ENCODE measurements at places on chromosomes 12 and 14. TPM values are rescaled to one million over a fixed set of nuclear protein-coding genes. Genes with fewer than 3 reads are reported as not detected.

- H3K36me3 ChIP-seq: no peaks in the 10 kb centered on the region
- H3K27me3 ChIP-seq: no peaks in the 10 kb centered on the region
- H3K4me1 ChIP-seq: no peaks in the 10 kb centered on the region
- DNase-seq: no peak
Observed at GRCh38 chr12:83318386-83319098, 631.8 kb downstream of the TMTC2 start.

- no peak overlapping the region for H3K27ac ChIP-seq
- no peak overlapping the region for H3K4me3 ChIP-seq
- peaks cover 52% of the 10 kb centered on the region for H3K4me1 ChIP-seq
- DNase-seq: no peak
Observed at GRCh38 chr14:80927083-80927989, 14.2 kb downstream of the CEP128 start.

DNA sequence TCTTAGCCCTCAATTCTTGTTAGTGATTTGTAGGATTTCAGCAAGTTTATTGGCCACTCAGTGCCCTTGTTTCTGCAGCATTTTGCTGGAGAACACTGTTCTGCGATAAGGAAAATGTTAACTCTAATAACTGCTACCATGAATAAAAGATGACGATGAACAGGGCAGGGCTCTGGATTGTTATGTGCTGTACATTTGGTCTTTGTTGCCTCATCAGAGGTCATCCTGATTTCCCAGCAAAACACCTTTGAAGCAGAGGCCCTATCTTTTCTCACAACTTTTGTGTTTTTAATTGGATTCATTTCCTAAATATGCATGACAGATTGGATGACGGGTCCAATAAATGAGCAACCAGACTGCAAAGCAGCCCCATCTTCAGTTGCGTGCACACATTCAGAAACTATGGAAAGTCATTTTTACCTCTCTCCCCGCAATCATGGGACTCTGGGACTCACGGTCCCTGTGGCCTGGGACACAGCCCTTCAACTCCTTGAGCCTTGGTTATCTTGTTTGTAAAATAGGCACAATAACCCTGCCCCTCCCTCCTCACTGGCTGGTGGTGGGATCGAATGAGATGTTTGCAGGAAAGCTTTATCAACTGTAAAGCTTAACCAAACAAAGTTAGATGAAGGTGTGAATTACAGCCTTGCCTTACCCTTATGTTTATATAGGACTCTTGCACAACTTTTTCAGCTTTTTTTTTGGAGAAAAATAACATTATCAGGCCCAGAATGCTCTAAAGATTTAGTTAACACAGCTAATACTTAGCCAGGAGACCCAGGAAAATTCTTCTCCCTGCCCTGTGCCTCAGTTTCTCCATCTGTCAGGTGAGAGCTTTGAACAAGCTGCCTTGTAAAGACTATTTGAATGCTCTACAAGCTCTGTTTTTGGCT, 45.4 kb downstream of the RPH3A start:
- H3K27me3 ChIP-seq: peaks cover 38% of the 10 kb centered on the region
- H3K27ac ChIP-seq: no peak overlapping the region
- no peak overlapping the region for H3K4me3 ChIP-seq
- H3K4me1 ChIP-seq: no peaks in the 10 kb centered on the region
- no peak for DNase-seq
- H3K36me3 ChIP-seq: no peaks in the 10 kb centered on the region

- no peak overlapping the region for H3K27ac ChIP-seq
- H3K4me1 ChIP-seq: no peaks in the 10 kb centered on the region
- H3K36me3 ChIP-seq: no peaks in the 10 kb centered on the region
- no peak for DNase-seq
- no peak overlapping the region for H3K4me3 ChIP-seq
Observed at GRCh38 chr12:77785211-77785610, 45.5 kb upstream of the NAV3 start.

DNA sequence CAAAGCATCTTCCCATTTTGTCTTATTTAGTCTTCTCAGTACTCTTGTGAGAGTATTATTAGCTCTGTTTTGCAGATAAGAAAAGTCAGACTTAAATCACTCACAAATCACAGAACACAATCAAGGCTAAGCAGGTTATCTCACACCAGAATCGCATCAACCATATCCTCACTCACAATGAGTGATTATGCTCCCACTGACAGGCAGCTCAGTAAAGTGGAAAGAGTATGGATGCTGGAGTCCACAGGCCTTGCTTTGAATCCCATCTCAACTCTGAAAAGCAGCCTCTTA, 43.1 kb downstream of the TTC7B start:
- no peak overlapping the region for H3K4me3 ChIP-seq
- H3K4me1 ChIP-seq: no peaks in the 10 kb centered on the region
- DNase-seq: no peak

- H3K27me3 ChIP-seq: no peaks in the 10 kb centered on the region
- H3K4me3 ChIP-seq: no peak overlapping the region
- peaks cover 28% of the 10 kb centered on the region for H3K4me1 ChIP-seq
- peaks cover 10% of the 10 kb centered on the region for H3K36me3 ChIP-seq
- no peak for DNase-seq
Observed at GRCh38 chr12:10503460-10503859, 2.2 kb upstream of the EIF2S3B start.

DNA sequence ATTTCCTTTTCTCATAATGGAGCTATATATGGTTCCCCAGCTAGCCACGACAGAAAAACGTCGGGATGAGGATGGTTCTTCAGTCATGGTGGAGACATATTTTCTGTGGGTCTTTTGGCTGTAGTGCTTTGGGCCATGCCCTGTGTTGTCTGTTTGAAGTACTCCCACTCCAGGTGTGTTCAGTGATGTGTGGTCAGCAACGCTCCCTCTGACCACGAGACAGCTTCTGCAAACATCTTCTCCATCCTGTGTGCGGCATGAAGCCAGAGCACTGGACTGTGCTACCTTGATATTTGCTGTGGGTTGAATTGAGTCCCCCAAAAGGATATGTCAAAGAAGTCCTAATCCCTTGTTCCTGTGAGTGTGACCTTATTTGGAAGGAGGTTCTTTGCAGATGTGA, 931.2 kb downstream of the NRXN3 start:
- H3K4me1 ChIP-seq: no peaks in the 10 kb centered on the region
- no peak for DNase-seq
- no peaks in the 10 kb centered on the region for H3K36me3 ChIP-seq

DNA sequence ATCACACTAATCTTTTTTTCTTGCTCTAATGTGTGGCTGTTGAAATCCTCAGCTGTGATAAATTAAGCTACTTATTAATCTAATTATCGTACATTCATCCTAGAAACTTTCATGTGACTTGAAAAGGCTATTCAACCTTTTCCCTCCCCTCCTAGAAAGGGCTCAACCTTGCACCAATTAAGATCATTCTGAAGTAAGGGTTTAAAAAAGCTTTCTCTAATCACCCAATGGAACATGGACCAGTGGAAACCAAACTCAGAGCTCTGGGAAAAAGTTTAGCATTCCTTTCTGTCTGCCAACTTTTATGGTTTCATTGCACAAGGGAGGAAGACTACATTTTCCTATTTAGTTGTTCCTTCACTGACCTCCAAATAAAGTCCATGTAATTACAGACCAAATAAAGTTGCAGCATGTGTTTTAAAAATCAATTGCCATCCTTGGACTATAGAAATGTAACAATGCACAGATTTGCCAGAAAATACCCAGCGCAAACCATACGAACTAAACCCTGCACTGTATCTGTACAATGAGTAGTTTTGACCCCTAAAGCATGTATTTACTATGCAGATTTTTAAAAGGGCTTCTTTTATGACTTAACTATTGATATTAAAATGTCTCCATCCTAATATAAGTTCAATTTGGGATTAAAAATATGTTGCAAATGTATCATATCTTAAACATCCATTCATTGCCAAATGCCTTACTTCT, 142.6 kb upstream of the OTX2 start:
- H3K4me3 ChIP-seq: no peak overlapping the region
- no peaks in the 10 kb centered on the region for H3K36me3 ChIP-seq
- H3K27ac ChIP-seq: no peak overlapping the region
- no peaks in the 10 kb centered on the region for H3K4me1 ChIP-seq

DNA sequence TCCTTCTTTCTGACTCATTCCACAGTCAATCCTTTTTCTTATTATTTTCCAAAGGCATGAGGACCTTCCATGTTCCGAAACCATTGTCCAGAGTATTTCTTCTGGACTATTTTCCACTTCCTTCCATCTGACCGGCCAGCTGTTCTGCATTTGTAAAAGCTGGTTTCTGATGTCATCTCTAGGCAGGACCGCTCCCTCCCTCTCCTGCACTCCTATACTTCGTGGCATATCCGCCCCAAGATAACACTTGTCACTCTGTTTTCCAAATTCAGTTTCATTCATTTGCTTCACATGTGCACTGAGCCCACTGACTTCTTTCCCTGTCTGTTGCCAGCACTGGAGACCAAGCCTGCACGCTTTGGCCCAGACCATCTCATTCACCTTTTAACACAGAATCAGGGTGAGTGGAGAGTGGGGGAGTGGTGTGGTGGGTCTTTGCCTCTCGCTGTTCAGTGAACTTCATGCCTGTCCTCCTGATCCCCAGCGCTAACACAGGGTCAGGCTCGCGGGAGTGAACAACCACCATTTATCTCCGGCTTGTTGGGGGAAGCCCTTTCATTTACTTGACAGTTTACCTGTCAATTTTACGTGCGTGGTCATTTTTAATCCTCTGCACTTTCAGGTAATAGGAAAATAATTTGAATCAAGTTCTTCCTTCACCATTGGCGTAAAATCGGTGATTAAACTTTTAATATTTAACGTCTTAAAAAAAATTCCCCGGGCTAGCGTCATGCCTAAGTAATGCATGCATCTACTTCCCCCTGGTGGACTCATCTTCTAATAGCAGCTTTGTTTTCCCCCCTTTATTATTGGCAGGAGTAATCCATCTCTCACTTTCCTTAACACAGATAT, 52.5 kb downstream of the C12orf75 start:
- H3K27me3 ChIP-seq: no peaks in the 10 kb centered on the region
- no peak for DNase-seq
- H3K27ac ChIP-seq: no peak overlapping the region
- H3K4me3 ChIP-seq: no peak overlapping the region
- peaks cover 2% of the 10 kb centered on the region for H3K36me3 ChIP-seq
- H3K4me1 ChIP-seq: no peaks in the 10 kb centered on the region

- no peak overlapping the region for H3K4me3 ChIP-seq
- no peak overlapping the region for H3K27ac ChIP-seq
- H3K27me3 ChIP-seq: peaks cover 35% of the 10 kb centered on the region
- no peaks in the 10 kb centered on the region for H3K36me3 ChIP-seq
- H3K4me1 ChIP-seq: peaks cover 4% of the 10 kb centered on the region
Observed at GRCh38 chr12:52787324-52788191, 8.4 kb downstream of the KRT3 start.

DNA sequence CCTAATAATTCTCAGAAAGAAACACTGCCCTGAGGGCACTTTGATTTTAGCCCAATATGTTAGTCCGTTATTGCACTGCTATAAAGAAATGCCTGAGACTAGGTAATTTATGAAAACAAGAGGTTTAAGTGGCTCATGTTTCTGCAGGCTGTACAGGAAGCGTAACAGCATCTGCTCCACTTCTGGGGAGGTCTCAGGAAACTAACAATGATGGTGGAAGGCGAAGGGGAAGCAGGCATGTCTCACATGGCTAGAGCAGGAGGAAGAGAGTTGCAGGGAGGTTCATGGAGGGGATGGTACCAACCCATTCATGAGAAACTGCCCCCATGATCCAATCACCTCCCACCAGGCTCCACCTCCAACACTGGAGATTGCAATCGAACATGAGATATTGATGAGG, 49.4 kb upstream of the RERG start:
- H3K4me3 ChIP-seq: no peak overlapping the region
- no peak overlapping the region for H3K27ac ChIP-seq
- H3K36me3 ChIP-seq: no peaks in the 10 kb centered on the region
- no peaks in the 10 kb centered on the region for H3K27me3 ChIP-seq
- H3K4me1 ChIP-seq: peaks cover 3% of the 10 kb centered on the region

DNA sequence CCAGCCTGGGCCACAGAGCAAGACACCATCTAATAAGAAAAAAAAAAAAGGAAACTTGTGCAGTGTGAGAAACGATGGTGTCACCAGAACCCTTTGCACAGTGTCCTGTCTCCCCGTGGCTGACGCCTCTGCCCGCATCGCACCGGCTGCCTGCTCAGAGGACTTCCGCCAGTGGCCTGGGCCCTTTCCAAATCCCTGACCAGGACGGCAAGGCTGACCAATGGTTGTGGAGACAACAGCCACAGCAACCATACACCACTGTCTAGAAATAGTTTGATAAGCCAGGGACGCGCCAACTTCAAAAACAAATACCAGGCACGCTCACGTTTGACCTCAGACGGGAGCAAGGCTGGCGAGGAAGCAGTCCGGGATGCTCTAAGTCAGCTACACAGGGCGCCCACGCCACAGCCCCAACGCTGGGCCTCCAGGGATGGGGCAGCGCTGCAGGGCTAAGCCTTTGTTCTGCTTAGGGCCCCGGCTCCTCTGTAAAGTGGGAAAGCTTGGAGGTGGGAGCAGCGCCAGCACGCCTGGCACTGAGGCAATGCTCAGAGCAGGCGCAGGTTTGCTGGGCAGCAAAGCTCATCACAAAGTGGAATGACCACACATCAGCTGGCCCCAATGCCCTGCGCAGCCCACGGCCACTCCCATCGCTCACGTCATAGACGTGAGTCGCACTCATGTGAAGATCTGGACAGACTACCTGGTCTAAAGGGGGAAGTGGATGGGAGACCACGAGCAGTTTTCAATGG, 12.5 kb downstream of the PGAM5 start:
- H3K36me3 ChIP-seq: peaks cover 26% of the 10 kb centered on the region
- H3K4me3 ChIP-seq: no peak overlapping the region
- H3K4me1 ChIP-seq: peaks cover 2% of the 10 kb centered on the region
- DNase-seq: no peak
- no peak overlapping the region for H3K27ac ChIP-seq
- H3K27me3 ChIP-seq: no peaks in the 10 kb centered on the region

- H3K27me3 ChIP-seq: peaks cover 12% of the 10 kb centered on the region
- no peak overlapping the region for H3K4me3 ChIP-seq
- H3K4me1 ChIP-seq: peaks cover 2% of the 10 kb centered on the region
- no peak for DNase-seq
Observed at GRCh38 chr12:102408487-102409297, 71.7 kb downstream of the IGF1 start.

- H3K27ac ChIP-seq: no peak overlapping the region
- no peak overlapping the region for H3K4me3 ChIP-seq
- no peaks in the 10 kb centered on the region for H3K27me3 ChIP-seq
Observed at GRCh38 chr12:122303068-122303467, 36.8 kb upstream of the VPS33A start.

DNA sequence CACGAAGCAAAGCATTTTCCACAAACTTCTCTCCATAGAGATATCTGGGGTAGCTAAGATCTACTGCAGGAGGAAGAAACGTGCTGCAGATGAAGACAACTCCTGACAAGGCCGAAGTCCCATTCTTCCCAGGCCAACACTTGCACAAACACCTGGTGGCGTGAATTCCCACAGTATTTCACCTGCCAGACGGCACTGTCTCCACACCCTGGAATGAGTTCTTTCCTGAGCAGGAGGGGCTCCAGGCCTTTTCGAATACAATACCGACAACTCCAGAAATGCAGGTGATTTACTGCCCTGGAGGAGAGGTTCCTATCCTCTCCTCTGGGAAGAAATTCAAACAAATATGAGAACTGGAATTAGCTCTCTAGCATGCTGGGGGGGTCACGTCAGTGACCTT, 179.9 kb downstream of the MON2 start:
- peaks cover 1% of the 10 kb centered on the region for H3K36me3 ChIP-seq
- no peaks in the 10 kb centered on the region for H3K4me1 ChIP-seq
- H3K4me3 ChIP-seq: no peak overlapping the region

- H3K27me3 ChIP-seq: no peaks in the 10 kb centered on the region
- peak; percentile 57 for DNase-seq
- H3K4me1 ChIP-seq: peaks cover 51% of the 10 kb centered on the region
- H3K36me3 ChIP-seq: peaks cover 50% of the 10 kb centered on the region
Observed at GRCh38 chr12:12384571-12385340, 27.9 kb downstream of the BORCS5 start.

PAPLN gene
- 1.0 TPM for total RNA-seq

IFI27L2 gene
- total RNA-seq: 77.9 TPM

ABCC9 gene
- not detected for total RNA-seq

All from activated naive CD8-positive, alpha-beta T cell treated with anti-CD3 and anti-CD28 coated beads, Interleukin-2, amount 10 ng/mL, durations not matched to agents 7 days and 5 days (primary cell).